Activated CD4-positive, alpha-beta memory T cell treated with anti-CD3 and anti-CD28 coated beads for 36 hours (primary cell): ENCODE measurements at places on chromosomes 4 and X.

GRCh38 chr4:55618546-55619143 lies 17.5 kb downstream of the NMU start:
- DNase-seq = no peak

DNA sequence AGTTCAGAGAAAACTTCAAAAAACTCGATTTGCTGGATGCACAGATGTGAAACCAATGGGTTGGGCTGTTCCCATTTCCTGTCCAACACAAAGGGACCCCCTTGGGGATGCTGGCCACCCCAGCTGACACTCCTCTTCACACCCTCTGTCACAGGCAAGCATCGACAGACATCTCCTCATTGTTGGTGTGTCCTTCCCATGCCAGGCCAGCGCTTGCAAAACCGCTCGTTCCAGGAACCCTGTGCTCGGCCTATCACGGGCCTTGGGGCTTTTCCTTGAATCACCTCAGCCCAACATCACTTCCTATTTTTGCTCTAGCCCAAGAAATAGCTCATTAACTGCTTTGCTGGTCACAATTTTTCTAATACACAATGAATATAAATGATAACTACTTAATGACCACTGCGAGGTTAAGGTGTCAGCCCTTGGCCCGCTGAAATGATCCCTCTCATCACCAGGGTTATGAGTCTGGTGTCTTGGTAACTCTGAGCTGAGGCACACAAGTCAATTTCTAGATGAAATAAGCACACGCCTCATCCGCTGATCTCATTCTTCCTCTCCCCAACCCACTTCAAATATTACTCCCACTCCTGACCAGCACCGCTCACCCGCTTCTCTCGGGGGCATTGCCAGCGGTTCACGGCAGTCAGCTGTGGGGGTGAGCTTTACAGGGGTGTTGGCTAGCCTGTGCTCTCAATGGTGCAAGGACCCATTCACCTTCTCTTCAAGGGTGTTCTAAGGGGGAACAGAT lies 32.3 kb downstream of the BCOR start:
- DNase-seq = peak; percentile 44

DNA sequence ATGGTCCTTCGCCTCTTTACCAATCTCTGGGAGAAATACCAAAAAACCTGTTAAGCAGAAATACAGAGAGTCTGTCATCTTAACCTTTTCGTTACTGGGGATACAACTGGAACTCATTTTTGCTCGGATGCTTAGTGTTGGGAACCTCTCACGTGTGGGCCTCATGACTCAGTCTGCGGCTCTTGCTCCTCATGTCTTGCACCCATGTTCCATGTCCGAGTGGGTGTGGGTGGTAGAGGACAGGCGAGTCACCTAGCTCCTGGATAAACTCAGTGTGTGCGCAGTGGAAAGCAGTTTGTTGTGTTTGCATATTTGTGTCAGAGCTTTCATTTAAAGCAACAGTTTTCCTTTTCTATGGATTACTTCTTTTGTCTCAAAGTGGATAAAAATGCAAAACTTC lies 70.6 kb downstream of the TNIP2 start:
- DNase-seq = no peak

DNA sequence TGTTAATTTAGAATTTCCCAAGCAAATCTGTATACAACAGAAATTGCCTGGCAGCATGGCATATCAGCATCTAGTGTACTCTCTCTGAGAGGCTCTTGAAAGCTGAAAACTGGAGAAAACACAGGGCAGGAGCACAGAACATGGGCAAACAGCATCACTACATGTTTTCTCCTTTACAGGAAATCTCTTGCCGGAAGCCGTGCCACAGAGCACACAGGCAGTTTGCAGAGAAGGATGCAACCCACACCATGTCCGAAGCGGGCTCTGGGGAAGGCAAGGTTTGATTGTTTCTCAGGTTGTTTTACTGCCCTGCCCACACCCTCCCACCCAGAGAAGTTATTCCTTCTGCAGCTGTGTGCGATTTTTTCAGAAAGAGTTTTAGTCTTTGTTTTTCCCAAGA lies 41.1 kb upstream of the FAM9C start:
- DNase-seq = peak; percentile 72

- DNase-seq = no peak
These were observed 12.9 kb downstream of the NHSL2 start for GRCh38 chrX:71923516-71923915.

GRCh38 chrX:69182818-69183380 lies 17.6 kb upstream of the PJA1 start:
- DNase-seq = no peak

DNA sequence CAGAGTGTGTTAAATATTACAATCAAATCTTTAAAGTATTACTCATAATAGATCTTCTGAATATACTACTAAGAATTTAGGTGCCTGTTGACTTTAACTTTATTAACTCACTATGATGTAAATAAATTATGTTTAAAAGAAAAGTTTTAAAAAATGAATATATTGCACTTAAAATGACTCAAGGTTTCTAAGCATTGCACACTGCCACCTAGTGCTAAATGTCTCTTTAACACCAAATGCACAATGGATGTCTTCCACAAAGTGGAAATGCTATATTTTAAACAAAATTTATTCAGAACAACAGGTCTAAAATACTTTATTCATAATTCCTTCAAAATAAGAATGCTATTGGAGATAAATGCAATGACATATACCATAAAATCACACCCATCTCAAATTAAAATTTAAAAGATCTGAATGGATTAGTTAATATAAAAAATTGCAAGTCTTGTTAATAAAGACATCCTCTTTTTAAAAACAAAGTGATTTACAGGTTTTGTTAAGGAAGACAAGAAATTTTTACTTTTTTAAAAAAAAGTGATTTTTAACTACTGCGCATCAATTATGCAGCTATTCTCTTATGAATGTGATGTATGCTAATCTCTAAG lies 5.5 kb downstream of the INPP4B start:
- DNase-seq = no peak

- no peak for DNase-seq
These were observed 115.1 kb upstream of the GPM6A start for GRCh38 chr4:175927121-175927520.

- DNase-seq = no peak
These were observed 59.0 kb downstream of the RNF150 start for GRCh38 chr4:141074098-141074878.

GRCh38 chrX:132231587-132231986 lies 12.3 kb upstream of the RAP2C start:
- no peak for DNase-seq

- DNase-seq = no peak
These were observed 30.5 kb upstream of the ACSL1 start for GRCh38 chr4:184856277-184856609.

DNA sequence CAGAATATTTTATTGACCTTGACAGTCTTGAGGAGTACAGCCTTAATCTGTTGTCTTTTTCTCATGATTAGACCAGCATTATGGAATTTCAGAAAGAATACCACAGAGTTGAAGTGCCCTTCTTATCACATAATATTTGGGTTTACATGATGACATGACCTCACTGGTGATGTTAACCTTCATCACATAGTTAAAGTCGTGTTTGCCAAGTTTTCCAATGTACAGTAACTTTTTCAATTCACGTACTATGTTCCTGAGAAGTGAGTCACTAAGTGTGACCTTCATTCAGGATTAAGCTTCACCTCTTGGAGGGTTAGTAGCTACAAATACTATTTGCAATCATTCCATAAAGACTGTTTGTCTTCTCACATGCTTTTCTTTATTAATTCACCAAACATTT lies 52.1 kb downstream of the RAB40A start:
- no peak for DNase-seq

DNA sequence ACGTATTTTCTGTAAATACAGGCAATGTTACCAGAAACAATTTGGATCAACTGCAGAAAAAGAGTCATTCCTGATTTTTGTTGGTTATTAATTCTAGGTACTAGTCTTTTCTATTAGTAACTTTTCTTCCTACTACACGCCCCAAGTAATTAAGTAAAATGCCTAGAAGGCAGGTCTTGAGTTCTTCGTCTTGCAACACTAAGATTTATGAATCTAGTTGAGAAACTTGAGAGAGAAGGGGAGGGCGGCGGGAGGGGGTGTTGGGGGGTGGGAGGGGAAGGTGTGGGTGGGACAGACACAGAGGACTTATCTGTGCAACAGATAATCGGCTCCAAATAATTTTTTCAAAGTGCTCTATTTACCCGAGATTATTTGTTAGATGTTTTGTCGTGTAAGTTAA lies 3.0 kb downstream of the RAP2C start:
- no peak for DNase-seq

GRCh38 chr4:122823476-122823875 lies 3.2 kb upstream of the FGF2 start:
- no peak for DNase-seq

DNA sequence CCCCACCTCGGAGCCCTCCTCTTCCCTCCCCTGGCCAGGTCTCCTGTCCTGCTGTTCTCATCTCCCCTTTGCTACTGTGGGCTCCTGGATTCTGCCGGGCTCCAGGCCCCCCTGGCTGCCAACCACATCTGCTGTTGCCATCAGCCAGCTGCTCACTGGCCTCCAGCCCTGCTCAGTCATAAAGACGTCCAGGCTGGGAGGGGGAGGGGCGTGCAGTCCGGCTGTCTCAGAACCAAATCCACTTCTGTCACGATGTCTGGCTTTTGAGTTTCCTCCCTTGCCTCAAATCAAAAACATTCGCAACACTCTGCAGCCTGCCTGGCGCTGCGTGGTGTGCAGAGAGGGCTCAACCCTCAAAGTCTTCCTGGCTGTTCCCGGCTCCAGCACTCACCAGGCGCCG lies 7.1 kb downstream of the RASL11B start:
- DNase-seq = no peak

GRCh38 chr4:185128272-185129119 lies 14.6 kb upstream of the SLC25A4 start:
- peak; percentile 38 for DNase-seq

DNA sequence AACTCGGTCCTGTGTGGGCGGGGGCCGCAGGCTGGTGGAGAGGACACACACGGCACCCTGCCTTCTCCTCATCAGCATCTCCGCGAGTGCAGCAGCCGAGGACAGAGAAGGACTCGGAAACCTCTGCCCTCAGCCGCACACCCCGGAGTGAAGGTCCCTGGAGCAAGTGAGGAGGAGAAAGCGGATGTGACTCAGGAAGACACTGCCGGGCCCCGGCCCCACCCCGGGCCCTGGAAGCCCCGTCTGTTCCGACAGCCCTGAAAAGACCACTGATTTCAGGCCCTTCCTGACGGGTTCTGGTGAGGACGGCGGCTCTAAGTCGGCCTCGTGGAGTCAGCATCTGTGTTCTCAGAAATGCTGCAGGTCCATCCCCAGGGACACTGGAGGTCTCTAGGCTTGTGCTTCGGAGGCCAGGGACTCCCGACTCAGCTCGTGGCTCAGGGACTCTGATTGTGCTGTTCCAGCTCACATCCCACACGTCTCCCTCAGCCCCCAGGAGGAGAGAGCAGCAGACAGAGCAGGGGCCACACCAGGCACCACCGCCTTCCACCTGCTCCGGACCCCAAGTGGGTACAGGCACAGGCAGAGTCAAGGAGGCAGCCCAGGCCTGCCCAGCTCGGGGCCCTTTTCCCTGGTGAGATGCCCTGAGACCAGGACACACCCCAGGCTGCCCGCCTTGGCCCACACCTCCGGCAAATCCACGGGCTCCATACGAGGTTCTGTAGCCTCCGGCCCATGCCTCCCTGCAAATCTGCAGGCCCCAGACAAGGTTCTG lies 134.5 kb upstream of the NKX1-1 start:
- DNase-seq = no peak

GRCh38 chr4:79209822-79210635 lies 115.8 kb downstream of the NAA11 start:
- no peak for DNase-seq

- DNase-seq = peak; percentile 49
These were observed 9.8 kb upstream of the BCOR start for GRCh38 chrX:40107291-40108161.

- DNase-seq = peak; percentile 82
These were observed 114.5 kb downstream of the ADRA2C start for GRCh38 chr4:3880615-3881120.

DNA sequence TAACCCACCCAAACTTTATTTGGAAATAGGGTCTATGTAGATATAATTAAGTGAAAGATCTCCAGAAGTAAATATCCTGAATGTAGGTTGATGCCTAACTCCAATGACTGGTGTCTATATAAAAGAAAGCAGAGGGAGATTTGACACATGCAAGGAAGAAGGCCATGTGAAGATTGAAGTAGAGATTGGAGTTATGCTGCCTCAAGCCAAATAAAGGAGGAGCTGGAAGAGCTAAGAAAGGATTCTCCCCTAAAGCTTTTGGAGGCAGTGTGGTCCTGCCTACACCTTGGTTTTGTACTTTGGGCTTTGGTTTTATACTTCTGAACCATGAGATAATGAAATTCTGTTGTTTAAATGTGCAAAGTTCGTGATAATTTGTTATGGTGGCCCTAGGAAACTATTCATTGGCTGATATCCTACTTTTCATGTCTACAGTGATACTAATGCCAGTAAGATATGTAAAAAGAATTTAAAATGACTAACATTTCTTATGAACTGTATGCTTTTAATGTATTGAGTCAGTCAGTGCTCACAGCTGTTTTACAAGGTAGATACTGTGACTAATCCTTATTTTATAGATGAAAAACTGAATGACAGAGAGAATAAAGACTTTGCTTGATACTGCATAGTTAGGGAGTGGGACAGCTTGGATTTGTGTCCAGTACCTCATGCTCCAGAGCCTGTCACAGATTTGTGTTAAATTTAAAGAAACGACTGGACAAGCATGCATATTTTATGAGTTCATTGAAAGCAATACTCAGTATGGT lies 5.9 kb upstream of the RAB40AL start:
- no peak for DNase-seq

DNA sequence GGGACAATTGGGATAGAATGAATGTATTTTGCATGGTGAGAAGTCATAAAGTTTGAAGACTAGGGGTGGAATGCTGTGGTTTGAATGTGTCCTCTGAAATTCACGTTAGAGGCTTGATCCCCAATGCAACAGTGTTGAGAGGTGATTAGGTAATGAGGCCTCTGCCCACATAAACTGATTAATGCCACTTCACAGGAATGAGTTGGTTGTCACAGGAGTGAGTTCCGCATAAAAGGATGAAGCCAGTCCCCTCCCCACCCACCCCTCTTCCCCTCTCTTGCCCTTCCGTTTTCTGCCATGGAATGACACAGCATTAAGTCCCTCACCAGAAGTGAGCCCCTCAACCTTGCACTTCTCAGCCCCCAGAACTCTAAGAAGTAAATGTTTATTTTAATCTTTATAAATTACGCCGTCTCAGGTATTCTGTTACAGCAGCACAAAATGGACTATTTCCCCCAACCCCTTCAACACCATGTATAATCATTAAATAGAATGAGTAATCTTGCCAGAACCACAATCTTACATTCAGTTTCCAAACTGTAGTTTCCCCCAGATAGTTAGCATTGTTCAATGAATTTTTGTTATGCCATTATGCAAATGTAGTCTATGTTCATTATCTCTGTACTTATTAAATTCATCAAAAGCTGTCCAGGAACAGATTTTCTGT lies 5.5 kb upstream of the MMAA start:
- DNase-seq = no peak

- no peak for DNase-seq
These were observed 44.3 kb downstream of the TBC1D9 start for GRCh38 chr4:140711910-140712309.

GRCh38 chrX:8429692-8430249 lies 34.9 kb upstream of the VCX3B start:
- DNase-seq = no peak

GRCh38 chr4:31097999-31098398 lies 377.8 kb downstream of the PCDH7 start:
- DNase-seq = no peak

GRCh38 chr4:189771696-189772361 lies 168.8 kb upstream of the FRG1 start:
- DNase-seq = no peak

- peak; percentile 23 for DNase-seq
These were observed 4.9 kb downstream of the CHRNA9 start for GRCh38 chr4:40340030-40340429.
